ENCODE measurements at places on chromosomes 11 and 22.

DNA sequence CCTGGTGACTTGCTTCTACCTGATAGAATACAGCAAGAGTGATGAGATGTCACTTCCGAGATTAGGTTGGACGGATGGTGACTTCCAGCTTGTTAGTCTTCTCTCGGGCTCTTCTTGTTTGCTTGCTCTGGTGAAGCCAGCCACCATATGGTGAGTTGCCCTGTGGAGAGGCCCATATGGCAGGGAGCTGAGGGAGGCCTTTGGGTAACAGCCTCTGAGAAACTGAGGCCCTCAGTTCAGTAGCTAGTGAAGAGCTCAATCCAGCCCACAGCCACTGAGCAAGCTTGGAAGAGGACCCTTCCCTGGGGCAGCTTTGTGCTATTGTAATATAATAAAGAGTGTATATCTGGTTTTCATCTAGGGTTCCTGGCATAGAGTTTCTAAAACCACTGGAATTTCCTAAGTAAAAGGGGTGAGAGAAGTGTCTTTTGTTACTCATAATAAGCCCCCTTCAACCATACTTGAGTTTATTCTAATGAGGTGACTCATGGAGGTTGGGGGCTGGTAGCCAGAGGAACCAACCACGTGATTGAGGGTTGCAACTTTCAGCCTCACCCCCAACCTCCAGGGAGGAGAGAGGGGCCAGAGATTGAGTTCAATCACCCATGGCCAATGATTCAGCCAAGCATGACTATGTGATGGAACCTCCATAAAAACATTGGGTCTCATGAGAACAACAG is 8.0 kb upstream of the TPCN2 start:
- DNase-seq = peak; percentile 27

GRCh38 chr11:133742353-133742752 is 103.0 kb downstream of the SPATA19 start:
- no peak for DNase-seq

DNA sequence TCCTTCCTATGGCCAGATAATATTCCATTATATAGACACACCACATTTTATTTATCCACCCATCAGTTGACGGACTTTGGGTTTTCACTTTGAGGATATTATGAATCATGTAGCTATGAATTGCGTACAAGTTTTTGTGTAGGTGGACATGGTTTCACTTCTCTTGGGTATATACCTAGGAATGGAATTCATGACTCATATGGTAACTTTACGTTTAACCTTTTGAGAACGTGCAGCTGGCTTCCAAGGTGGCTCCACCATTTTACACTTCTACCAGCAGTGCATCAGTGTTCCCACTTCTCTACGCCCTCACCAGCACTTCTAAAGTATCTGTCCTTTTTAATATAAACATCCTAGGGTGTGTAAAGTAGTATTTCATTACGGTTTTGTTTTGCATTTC is 112.0 kb downstream of the PLEKHA7 start:
- no peak for DNase-seq

GRCh38 chr22:39907605-39908097 is 6.8 kb downstream of the GRAP2 start:
- DNase-seq = no peak

DNA sequence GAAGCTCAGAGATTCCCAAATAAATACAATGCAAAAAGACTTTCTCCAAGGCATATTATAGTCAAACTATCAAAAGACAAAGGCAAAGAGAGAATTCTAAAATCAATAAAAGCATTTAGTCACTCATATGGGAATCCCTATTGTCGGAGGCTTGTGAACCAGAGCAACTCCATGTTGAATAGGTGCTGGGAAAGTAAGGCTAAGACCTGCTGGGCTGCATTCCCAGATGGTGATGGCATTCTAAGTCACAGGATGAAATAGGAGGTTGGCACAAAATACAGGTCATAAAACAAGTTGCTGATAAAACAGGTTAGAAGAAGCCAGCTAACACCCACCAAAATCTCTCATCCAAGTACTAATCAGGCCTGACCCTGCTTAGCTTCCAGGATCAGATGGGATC is 84.5 kb downstream of the JRKL start:
- DNase-seq = no peak

GRCh38 chr11:106234794-106235193 is 157.3 kb downstream of the AASDHPPT start:
- no peak for DNase-seq

DNA sequence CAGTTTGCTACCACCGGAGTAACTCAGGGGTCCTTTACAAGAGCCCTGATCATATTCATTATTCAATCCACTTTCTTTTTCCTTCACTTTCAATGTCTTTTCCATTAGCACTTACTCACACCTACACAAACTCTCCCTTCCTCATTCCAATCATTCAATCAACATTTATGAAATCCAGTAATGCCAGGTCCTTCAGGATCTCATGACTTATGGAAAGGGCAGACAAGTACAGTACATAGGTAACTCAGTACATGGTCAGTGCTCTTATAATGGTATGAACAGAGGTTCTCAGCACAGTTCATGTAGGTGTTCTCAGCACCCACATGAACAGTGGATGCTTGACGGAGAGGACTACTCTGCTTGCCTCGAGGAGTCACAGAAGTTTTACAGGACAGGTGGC is 106.6 kb downstream of the USP35 start:
- no peak for DNase-seq

GRCh38 chr11:26607725-26608506 is 35.9 kb upstream of the MUC15 start:
- DNase-seq = no peak

DNA sequence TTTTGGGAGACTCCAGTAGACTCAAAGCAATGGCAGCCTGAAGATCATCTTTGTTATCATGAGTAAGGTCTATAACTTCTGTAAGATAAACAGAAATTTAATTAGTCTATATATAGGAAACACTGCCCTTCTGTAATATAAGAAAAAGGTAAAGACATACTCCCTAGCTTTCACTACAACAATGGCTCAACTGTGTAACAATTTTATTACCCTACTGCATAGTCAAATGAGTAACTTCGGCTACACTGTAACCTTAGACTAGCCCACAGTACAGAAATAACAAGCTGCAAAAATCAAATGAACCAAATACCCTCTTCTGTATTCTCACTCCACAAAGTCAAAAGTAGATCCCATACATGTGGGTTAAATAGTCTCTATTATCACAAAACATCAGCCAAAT is 33.7 kb downstream of the USP28 start:
- no peak for DNase-seq

DNA sequence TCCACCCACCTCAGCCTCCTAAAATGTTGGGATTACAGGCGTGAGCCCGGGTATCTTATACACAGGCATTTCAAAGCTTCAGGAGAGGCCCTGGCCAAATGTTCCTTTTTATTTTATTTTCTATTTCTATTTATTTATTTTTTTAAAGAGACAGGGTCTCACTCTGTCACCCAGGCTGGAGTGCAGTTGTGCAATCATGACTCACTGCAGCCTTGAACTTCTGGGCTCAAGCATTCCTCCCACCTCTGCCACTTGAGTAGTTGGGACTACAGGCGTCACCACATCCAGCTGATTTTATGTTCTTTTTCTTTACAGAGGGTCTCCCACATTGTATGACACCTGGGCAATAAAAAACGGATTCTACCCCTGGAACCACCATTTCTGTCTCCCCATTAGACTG is 71.2 kb downstream of the FBXO7 start:
- peak; percentile 67 for DNase-seq

DNA sequence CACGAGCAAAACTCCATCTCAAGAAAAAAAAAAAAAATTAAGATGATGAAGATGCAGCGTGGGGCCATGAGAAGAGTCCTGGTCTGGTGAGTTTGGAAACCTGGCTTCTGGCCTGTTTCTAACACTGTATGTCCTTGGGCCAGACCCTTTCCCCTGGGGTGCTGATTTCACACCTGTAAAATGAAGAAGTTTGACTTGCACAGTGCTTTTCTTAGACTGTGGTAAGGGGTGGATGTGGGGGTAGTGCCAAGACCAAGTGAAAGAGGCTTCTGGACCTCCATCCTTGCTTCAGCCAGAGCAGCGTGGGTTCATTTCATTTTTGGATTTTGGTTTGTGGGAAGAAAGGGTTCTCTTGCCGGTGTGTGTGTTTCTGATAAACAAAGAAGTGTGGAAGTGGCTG is 42.1 kb downstream of the PTPRJ start:
- DNase-seq = no peak

DNA sequence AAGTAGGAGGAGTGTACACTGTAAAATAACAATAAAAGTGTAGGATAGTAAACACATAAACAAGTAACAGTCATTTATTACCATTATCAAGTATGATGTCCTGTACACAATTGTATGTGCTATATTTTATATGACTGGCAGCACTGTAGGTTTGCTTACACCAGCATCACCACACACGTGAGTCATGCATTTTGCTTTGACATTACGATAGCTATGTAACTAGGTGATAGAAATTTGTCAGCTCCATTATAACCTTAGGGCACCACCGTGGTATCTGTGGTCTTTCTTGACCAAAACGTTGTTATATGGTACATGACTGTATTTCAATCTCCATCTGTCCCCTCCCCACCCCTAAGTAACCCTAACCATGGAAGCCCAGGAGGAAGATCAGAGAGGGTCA is 1.1 kb downstream of the DNAL4 start:
- no peak for DNase-seq

- DNase-seq = peak; percentile 19
These were observed 38.4 kb downstream of the AMBRA1 start for GRCh38 chr11:46555267-46556054.

DNA sequence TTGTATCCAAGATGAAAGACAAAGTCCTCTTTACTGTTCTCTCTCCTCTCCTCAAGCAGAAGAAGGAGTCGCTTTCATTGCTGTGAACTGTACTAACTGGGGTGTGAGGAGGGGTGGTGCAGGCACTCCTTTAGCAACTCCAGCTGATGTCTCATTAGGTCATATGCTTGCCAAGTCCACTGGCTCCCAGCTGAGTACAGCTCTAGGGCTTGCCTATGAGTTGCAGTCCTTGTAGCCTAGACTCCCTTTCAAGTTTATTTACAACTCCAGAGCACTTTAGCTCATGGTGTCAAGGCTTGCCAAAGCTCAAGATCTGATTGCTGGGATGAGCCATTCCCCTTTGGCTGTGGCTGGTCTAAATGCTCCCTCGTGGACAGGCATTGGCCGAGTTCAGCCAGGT is 55.1 kb upstream of the PDGFD start:
- DNase-seq = no peak

GRCh38 chr11:124481365-124482323 is 36.1 kb upstream of the OR8B8 start:
- DNase-seq = peak; percentile 84

DNA sequence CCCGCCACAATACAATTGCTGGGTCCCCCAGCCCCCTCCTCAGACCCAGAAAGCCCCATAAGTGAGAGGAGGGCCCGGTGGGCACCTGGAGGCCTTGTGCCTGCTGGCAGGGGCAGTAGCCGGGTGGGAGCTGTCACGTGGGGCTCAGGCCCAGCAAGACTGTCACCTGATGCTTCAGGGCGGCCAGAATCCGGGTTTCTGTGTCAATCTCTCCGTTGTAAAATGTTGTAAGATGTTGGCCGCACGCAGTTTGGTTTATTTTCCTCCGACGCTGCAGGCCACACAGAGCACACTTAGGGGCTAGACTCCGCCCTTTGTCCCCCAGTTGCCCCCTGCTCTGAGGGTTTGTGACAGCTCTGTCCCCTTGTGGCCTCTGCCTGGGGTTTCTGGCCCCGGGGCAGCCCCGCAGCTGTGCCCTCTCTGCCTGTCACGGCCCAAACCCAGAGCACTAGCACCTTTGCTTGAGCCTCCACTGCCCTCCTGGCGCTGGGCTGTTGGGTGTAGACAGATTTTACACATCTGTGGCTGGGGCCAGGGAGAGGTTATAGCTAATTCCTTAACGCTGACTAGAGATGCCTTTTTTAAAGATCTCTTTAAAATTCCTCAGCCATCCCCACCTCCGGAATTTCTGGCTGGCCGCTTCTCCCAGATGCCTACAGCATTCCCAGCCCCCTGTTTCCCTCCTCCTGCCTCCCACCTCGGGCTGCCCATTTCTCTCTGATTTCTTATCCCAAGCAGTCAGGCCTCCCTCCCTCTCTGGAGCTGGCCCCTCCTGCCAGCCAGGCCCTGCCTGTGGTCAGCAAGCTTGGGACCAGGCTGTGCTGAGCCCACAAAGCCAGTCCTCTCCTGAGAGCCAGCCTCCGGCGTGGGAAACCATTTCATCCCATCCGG is 3.2 kb upstream of the PRR5 start:
- DNase-seq = peak; percentile 78

- no peak for DNase-seq
These were observed 58.5 kb downstream of the SLC22A9 start for GRCh38 chr11:63427971-63428508.

DNA sequence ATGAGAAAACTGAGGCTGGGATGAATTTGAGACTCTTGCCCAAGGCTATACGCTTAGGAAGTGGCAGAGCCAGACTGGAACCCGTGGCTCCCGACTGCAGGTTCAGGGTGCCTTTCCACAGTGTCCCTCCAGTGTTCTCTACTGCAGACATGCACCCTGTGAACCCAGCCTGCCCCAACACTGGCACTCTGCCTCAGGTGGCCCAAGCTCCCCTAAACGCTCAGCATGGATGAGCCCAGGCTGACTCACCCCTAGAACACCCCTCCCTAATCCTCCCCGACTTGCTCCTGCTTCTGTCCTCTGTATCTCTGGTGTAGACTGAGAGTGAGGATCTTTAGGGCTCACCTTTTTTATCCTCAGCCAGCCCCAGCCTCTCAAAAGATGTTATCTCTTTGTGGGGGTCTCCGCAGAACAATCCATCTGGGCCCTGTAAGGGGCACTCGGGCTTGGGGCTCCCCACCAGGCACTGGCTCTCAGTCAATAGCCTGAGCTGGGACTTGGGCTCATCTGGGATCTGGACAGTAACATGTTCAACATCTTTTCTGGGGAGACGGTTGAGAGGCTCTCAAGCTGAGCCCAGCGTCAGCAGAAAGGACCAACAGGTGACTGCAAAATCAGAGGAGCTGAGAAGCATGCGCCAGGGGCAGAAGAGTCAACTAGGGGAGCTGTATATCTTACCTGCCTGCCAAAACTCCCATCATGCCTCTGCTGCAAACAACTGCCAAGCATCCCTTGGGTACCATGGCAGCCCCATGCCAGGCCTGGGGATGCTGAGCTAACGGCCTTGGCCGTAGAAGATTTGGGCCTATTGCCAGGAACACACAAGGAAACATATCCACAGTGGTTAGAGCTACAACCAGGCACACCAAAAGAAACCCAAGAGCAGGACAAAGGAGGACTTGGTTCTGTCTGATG is 176.2 kb downstream of the BUD13 start:
- DNase-seq = no peak

GRCh38 chr11:126400479-126400878 is 45.0 kb downstream of the ST3GAL4 start:
- DNase-seq = no peak

DNA sequence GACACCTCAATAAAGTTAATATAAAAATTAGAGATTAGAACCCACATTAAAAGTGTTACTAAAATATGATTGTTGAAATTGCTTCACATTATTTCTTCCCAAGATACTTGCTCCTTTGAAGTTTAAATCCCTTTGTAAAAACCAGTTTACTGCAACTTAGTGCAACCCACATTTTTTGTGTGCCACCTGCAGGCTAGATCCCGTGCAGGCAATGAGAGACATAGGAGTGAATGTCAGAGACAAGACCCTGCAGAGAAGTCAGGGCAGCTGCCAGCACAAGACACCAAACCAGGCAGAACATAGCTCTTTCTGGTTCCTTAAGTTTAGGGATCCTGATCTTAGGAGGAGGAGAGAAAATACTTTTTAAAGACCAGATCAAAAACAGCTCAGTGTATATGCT is 142.8 kb upstream of the MTNR1B start:
- no peak for DNase-seq

GRCh38 chr22:45317551-45318167 is 7.9 kb downstream of the FAM118A start:
- DNase-seq = no peak

GRCh38 chr22:25670070-25670461 is 71.9 kb upstream of the MYO18B start:
- no peak for DNase-seq

Measured in MV-4-11 (cell line).